ENCODE measurements at places on chromosomes 2 and 18.

- no peak for DNase-seq
These were observed 209.8 kb downstream of the DCDC2C start for GRCh38 chr2:3913166-3913565.

DNA sequence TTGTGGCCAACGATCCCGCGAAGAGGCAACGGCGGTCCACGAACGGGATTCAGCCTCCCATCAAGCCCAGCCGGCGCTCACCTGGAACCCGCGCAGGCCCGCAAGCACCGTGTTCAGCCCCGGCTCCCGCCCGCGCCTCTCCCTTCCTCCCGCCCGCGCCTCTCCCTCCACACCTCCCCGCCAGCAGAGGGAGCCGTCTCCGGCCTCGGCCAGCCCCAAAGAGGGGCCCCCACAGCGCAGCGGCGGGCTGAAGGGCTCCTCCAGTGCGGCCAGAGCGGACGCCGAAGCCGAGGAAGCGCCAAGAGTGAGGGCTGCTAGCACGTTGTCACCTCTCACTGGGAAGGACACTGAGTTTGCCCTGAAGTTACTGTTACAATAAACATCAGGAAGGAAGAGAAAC lies 55.3 kb upstream of the LAPTM4A start:
- DNase-seq: peak; percentile 72

- DNase-seq: no peak
These were observed 116.6 kb upstream of the LTBP1 start for GRCh38 chr2:32830196-32830595.

GRCh38 chr2:46239847-46240181 lies 57.4 kb upstream of the EPAS1 start:
- DNase-seq: no peak

- DNase-seq: no peak
These were observed 209.7 kb upstream of the PARD3B start for GRCh38 chr2:204335451-204336058.

- DNase-seq: no peak
These were observed 38.5 kb downstream of the CYRIA start for GRCh38 chr2:16626997-16627605.

- DNase-seq: no peak
These were observed 5.1 kb downstream of the PSD4 start for GRCh38 chr2:113178891-113179290.

GRCh38 chr18:28863396-28863795 lies 686.5 kb upstream of the CDH2 start:
- DNase-seq: no peak

DNA sequence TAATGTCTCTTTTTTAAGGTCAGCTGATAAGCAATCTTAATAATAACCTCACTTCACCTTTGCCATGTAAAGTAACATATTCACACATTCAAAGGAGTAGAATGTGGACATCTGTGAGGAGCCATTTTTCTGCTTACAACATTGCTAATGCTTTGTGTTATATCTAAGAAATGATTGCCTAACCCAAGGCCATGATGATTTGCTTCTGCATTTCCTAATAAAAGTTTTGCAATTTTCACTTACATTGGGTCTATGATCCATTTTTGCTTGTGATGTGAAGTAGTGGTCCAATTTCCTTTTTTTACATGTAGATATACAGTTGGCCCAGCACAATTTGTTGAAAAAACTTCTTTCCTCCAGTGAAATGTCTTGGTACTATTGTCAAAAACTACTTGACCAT lies 22.0 kb downstream of the RELCH start:
- no peak for DNase-seq

DNA sequence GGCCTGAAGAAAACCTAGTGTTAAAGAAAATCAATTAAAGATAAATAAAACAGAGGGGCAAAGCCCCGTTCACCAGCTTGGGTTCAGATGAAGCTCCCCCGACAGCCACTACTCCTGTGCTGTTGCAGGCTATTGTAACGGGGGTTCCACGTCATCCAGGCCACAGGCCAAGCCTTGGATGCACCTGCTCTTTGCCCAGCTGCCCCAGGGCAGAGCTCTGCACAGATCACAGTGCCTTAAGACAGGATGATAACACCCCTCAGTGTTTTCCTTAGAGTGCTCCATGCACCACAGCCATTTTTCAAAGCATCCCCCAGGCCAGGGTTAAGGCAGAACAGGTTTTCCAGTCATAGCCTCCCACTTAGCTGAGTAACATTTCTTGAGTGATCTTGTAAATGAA lies 32.0 kb downstream of the FASTKD2 start:
- DNase-seq: no peak

DNA sequence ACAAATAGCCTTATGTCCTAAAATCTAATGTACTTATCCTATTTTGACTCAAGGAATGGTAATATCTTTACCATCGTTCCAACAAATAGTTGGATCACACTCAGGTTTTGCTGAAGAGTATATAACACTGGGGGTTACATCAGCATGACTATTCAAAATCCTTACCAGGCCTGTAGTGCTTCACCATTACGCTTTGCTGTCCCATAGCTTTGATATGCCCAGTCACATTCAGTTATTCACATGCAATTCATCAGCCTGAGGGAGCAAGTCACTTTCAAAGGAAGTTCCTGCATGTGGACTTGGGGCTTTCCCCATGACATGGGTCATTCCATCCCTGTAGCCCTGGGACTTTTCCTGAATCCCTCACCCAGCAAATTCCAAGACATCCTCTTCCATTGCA lies 39.6 kb downstream of the FTCDNL1 start:
- DNase-seq: no peak

DNA sequence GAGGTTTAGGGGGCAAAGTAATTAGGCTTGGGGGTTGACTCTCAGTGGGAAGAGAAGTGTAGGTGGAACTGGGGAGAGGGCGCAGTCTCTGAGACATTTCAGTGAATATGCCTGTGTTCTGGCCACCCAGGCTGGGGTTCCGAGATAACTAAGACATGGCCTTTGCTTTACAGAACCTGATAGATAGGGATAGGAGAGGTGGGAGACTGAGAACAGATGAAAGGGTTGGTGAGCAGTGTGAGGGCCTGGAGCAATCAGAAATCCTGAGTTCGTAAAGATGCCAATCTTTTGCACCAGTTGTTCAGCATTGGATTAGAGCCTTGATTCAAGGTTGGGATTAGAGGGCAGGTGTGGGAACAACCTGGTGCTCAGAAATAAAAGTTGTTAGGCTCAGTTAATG lies 15.6 kb downstream of the PARD3B start:
- no peak for DNase-seq

GRCh38 chr2:85813982-85814801 lies 60.4 kb downstream of the ATOH8 start:
- DNase-seq: peak; percentile 87

DNA sequence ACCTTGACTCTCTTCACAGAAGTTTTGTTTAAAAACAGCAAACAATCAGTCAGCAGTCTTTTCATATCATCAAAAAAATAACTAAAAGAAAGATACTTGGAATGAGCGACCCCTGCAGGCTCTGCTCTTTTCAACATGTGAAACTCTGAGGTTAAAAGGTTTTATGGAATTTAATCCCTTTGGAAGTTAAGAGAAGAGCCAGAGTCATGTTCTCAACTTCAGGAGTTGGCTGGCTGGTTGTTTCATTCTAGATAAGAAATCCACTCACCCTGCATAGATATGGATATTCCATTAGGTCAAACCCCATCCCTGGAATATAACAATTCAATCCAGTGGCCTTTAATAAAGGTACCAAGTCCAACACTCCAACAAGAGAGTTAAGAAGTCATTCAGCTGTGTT lies 115.6 kb upstream of the RMDN2 start:
- DNase-seq: peak; percentile 60

DNA sequence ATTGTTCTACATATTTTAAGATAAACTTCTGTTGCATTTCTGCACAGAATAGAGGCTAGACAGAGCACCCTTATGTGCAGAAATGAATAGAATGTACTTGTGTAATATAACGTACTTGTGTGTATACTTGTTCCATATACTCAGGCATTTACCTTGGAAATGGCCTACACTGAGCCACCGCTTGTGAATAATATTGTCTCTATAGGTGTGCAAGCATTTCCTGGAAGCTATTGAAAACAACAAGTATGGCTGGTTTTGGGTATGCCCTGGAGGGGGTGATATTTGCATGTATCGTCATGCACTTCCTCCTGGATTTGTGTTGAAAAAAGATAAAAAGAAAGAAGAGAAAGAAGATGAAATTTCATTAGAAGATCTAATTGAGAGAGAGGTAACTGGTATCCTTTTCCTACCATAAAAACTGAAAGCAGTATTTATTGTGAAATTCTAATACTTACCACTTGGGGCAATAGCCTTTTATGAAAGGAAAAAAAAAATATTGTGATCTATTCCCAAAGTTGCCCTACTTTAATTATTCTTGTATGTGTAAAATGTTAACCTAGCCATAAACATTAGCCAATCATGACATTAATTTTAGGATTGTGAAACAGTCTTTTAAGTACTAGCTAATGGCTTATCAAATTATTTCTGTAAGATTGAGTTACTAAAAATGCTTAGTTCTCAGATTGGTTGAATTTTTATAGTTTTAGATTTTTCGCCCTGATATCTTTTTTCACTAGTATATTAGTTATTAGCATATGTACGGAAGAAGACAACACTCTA lies 18.0 kb downstream of the ZC3H15 start:
- DNase-seq: peak; percentile 59

DNA sequence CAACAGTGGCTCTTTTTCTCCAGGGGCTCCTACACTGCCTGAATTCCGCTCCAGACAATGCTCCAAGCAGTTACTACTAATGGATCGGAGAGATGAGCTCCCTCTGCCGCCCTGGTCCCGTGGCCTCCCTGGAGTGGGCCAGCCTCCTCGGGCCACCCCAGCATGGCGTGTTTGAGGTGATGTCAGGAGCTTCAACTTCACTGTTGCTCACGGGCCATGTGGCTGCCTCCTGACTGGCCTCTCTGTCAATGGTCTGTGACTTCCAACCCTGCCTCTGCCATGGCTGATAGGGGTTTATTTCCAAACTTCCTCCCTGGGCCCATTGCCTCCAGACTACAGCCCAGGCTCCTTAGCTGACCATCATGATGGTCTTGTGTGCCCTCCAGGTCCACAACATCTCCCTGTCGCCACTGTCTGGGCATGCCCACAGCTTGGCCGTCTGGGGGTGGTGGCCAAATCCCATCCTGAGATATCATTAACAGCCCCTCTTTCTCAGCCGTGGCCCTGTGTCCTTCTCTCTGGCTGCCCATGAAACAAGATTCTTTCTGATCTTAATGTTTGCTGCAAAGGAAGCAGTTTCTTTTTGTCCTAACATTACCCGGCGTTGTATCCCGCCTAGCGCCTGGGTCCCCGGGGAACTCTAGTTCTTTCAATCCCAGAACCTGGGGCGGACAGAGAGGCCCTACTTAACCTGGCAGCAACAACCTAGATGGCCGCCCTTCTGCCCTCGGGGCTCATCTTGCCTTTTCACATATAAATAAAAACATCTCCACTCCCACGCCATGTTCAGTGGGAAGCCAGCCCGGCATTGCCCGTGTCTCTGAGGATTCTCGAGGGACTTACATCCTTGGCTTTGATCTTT lies 38.1 kb downstream of the ATOH8 start:
- DNase-seq: no peak

DNA sequence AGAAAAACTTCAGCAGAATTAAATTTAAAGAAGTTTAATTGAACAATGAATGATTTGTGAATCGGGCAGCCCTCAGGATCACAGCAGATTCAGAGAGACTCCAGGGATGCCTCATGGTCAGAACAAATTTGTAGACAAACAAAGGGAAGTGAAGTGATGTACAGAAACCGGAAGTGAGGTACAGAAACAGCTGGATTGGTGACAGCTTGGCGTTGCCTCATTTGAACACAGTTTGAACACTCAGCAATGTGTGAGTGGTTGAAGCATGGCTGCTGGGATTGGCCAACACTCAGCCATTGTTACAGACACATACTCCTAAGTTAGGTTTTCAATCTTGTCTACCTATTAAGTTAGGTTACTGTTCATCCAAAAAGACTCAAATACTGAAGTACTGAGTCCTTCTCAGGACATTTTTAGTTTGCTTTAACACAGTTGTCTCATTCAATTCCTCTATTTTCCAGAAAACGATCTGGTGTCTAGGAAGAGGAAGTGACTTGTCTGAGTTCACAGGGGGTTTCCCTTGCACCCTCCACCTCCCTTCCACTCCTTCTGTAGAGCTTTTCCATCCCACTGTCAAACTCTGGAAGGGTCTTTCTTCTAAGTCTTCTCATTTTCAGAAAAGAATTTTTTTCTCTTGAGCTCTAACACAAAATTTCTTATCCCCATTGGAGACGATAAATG lies 137.9 kb downstream of the SLC4A3 start:
- DNase-seq: no peak

DNA sequence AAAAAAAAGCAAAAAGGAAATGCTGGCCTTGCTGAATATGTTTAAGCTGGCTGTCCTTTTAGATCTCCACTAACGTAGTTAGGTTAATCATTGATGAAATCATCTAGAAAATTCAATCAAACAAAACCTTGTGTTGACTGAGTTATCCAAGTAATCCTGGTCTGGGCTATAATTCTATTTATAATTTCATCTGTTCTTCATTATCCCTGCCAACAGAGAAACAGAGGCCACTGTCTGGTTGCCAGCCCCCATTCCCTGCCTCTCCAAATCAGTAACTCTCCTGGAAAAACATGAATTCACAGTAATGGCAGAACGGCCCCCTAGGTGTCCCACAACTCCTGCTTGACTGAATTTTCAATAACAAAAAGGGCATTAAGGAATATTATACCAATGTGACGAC lies 24.6 kb downstream of the DOCK10 start:
- peak; percentile 38 for DNase-seq

- DNase-seq: peak; percentile 43
These were observed 24.6 kb downstream of the FECH start for GRCh38 chr18:57561728-57562423.

DNA sequence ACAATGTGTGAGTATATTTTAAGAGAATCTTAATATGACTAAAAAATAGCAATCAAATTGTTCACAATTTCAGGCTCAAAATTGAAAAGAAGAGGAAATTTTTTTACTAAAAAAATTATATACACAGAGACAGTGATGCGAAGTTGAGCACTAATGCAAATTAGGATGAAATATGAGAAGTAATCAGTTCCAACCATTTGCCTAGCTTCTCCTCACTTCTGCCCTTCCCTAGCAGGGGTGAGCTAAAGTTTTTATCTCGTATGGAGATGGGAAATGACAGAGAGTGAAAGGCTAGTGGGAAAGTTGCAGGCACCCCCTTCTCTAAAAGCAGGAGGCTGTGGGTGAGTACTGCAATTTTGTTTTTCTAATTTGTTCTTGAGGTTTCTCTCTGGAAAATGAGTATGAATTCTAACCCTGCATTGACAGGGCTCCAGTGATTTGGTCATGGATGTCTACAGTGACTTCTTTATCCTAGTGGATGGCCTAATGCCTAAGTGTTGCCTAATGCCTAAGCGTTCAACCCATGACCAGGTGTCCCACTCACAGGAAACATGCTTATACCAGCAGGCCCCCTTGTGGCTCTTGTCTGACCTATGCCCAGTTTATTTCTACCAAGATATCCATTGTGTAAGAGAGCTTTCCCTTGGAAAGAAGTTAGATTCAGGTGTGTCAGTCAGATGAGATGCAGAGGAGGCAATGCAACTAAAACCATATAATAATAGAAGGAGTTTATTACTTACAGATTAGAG lies 78.0 kb upstream of the HNMT start:
- peak; percentile 22 for DNase-seq

DNA sequence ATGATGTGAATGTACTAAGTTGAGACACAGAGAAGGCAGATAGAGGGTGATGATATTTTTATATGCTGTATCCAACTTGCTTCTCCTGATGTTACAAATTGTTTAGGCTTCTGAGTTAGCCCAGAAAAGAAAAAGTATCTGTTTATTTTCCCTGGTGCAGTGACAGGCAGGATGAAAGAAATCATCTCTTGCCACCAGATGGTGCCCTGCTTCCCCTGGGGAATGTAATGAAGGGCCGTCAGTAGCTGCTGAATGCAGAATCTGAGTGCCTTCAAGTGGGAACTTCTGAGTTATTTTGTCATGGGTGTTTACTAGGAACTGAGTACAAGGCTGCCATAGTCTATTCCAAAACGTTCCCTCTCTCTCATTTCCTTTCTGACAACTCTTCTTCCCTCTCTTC lies 525.6 kb downstream of the MBD2 start:
- DNase-seq: peak; percentile 55

Data from ACHN (cell line).